ENCODE measurements at places on chromosomes 5 and 9.

- DNase-seq = no peak
Observed at GRCh38 chr5:169048181-169049125, 252.5 kb downstream of the SLIT3 start.

- no peak for DNase-seq
Observed at GRCh38 chr5:140821375-140822280, at the start of gene PCDHA5. Gene PCDHA5 (plus strand): TSS chr5:140821613.

GRCh38 chr5:101084353-101084752 lies 181.3 kb upstream of the ST8SIA4 start:
- DNase-seq = no peak

DNA sequence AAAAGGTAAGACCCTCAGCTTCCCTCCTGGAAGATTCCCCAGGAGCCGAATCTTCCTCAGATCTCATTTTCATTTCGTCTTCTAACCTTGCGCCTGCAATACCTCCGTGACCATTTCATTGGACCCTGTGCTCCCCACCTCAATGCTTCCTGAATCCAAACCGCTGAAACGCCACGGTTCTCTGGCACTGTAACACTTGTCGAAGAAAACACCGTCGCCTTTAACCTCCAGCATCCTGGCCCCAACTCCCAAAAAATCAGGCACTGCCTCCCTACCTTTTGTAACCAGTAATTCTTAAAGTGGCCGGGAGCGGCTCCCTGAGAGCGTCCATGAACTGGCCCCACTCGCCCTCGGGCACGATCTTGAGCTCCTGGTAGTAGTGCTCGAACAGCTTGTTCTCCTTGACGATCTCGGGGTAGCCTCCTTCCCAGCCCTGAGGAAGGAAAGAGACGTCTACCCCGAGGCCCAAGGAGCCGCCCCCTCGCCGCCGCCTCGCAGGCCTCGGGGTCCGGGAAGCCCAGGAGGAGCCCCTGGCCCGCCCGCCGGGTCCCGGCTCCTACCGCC lies 438 bp downstream of the NSUN2 start:
- no peak for DNase-seq

DNA sequence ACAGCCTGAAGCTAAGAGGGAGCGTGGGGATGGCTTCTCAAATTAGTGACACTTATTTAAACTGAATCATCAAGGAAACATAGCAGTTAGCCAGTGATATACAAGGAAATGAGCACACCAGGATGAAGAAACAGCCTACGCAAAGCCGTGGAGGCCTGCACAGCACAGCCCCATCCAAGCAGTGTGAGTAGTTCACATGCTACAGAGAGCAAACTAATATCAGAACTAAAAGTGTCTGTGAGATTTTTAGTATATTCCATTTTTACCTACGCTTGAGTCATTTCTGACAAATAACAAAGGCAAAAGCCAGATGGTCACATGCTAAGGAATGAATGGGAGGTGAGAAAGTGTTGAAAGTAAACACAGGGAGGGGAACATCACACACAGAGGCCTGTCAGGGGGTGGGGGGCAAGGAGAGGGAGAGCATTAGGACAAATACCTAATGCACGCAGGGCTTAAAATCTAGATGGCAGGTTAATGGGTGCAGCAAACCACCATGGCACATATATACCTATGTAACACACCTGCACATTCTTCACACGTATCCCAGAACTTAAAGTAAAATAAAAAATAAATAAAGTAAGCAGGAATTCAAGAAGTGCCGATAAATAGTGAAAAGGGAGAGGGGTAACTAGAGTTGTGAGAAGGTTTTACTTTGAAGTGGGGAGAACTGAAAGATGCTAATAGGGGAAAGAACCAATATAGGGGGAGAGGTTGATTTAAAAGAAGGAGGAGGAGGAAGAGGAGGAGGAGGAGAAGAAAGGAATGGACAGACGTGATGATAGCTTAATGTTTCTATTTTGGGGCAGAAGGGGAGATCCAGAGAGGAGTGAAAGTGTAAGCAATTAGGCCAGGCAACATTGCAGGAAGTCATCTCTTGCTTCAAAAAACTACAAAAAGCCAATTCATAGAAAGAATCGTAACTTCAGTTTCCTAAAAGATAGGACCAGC lies 100.9 kb upstream of the PTGER4 start:
- DNase-seq = no peak

DNA sequence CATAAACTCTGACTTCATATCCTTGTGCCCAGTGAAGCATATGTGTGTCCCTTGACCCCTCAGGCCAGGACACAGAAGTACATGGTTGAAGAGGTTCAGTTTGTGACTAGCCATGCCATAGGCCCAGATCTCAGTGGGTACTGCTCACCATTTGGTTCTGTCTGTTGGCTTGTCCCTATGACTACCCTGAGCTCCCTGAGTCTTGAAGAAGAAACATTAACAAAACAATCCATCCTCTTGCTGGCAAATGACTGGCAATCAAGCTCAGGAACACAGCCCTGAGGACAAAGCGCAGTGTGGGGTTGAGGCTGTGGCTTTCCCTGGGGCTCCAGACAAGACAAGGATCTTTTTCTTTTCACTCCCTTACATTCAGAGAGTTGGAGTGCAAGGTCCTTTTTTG lies 46.3 kb downstream of the TNFAIP8 start:
- no peak for DNase-seq

DNA sequence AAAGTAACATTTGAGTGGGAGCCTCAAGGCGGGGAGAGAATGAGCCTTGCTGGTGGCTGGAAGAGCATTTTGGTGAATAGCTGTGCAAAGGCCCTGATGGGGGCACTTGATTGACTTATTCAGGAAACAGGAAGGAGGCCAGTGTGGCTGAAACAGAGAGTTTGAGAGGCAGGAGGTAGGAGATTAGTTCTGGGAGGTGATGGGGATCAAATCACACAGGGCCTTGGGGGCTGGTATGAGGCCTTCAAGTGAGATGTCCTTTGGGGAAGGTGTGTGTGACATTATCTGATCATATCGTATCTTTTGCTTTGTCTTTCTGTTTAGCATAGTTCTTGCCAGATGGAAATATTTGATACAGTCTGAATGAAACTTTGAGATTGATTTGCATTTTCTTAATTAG lies 172.3 kb downstream of the TENT4A start:
- DNase-seq = no peak

GRCh38 chr5:129724647-129725046 lies 23.2 kb upstream of the MINAR2 start:
- DNase-seq = no peak

DNA sequence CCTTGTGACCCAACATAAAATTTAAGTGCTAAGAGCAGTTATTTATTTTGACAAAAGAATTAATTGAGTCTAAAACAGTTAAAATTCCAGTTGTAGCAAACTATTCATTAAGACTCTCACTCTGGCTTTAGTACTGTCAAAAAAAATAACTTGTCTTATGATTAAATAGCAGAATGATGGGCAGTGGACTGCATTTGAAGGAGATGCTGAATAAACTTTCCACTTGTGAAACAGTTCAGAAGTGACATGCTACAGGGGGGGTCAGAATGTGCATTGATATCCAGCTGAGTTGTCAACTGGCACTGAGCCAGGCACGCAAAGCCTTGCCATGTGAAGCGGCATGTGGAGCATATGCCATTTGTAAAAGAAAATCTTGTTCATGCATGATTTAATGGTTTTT lies 76.0 kb downstream of the FCHO2 start:
- DNase-seq = peak; percentile 53

DNA sequence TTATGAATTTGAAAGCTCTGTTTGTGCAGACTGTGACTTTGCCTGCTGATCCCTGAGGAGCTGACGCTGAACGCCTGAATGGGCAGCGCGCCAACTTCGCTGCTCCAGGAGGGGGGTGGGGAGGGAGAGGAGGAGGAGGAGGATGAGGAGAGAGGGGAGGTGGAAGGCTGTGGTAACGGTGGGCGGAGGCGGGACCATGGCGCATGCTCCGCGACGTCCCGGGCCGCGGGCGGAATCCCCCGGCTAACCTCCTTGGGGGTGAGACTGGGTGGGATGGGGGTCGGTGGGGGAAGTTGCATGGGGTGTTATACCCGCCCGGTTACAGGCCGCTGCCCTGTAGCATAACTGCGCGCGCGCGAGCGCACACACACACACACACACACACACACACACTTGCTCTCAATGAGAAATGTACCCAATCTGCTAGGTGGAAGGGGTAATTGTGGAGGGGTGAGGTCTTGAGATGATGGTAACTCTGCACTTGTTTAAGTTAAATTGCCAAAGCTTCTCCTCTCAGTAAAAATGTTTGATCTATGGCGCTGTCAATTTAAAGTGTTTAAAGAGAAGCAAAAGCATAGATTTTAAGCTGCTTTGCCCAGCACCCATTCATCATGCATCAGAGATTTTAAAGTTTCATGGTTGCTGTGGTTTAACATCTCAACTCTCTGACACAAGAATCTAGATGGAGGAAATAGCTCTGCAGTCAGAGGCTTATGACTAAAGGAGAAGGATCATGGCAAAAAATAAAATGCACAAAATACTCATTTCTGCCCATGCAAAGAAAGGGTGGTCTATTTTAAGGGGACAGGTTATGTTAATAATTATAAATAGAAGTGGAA lies 76.6 kb upstream of the TBCA start:
- peak; percentile 54 for DNase-seq

DNA sequence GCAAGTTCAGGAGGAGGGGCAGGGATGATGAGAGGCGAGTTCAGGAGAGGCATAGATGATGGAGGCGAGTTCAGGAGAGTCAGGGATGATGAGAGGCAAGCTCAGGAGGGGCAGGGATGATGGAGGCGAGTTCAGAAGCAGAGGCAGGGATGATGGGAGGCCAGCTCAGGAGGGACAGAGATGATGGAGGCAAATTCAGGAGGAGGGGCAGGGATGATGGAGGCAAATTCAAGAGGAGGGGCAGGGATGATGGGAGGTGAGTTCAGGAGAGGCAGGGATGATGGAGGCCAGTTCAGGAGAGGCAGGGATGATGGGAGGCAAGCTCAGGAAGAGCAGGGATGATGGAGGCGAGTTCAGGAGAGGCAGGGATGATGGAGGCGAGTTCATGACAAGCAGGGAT lies 17.8 kb upstream of the SPOCK1 start:
- no peak for DNase-seq

DNA sequence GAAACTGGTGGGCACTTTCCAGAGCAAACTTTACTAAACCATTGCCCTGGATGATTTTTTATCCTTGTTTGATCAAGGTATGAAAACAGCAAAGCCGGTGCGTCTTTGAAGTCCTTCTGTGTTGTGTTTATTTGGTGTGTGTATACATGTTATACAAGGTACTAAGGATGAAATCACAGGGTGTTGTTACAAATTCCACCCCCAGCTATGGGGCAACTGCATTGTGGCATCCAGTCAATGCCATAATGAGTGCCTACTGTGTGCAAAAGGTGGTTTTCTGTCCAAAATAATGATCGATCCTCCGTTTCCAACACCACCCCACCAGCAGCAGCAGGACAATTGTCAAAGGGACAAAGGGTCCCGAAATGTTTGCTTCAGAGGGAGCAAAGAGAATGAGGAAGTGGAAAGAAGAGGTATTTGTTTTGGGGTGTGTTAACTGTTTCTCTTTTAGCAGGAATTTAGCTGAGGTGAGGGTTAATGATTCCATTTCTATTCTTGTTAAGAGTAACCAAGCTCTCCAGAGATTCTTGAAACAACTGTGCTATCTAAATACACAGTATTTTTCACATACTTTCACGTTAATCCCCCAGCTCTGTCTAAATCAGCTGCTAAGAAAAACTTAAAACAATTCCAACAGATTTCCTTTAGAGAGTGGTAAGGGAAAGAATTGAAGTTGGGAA lies 568.7 kb upstream of the KLF4 start:
- no peak for DNase-seq

- DNase-seq = no peak
Observed at GRCh38 chr9:27337236-27337635, 40.3 kb upstream of the EQTN start.

All from mammary epithelial cell (primary cell).